ENCODE measurements at places on chromosomes 6 and 20.

DNA sequence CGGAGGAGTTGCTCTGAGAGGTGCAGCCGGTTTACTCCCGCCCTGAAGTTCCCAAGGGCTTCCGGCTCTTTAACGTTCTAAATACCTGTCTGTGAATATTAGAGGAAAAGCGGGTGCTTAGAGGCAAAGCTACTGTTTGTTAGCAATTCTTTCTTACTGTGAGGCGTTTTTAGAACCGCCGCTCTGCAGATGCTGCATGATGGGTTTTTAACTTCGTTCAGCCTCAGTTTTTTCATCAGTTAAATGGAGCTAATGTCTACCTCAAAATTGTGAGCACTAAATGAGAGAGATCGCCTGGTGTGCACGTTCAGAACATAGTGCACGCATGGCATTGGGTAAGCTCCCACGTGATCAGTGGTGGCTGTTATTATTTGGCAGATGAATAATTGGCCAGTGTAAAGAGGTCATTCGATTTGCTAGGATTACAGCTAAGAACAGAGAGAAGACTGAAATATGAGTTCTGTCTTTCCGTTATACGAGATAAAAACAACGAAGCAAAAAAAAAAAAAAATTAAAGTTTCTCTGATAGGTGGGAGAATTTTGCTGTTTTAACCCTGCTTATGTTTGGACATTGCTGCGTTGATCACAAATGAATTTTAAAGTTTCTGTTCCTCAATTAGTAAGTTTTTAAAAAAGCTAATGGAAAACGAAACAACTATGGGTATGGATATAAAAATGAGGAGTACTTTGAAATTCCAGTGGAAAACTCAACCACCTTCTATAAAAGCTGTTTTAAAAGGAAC lies 660 bp upstream of the TFB1M start:
- DNase-seq, result peak; percentile 91

DNA sequence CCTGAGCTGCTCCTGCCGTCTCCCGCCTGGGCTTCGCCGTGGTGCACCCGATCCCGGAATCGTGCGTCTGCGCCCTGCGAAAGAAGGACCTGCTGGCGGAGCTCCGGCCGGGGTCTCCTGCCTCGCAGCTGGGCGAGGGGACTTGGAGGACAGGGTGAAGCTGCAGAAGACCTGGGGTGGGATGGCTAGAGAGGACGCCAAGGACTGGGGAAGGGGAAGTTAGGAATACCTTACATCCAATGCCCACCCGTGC lies 150.2 kb downstream of the PRL start:
- DNase-seq, result no peak

DNA sequence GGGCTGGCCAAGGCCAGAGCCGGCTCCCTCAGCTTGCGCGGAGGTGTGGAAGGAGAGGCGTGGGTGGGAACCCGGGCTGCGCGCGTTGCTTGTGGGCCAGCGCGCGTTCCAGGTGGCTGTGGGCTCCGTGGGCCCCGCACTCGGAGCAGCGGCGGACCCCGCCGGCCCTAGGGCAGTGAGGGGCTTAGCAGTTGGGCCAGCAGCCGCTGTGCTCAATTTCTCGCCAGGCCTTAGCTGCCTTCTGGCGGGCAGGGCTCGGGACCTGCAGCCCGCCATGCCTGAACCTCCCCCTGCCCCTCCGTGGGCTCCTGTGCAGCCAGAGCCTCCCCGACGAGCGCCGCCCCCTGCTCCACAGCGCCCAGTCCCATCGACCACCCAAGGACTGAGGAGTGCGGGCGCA lies 108.4 kb downstream of the GMPR start:
- no peak for DNase-seq

GRCh38 chr20:44460795-44461141 lies 14.9 kb upstream of the TTPAL start:
- DNase-seq, result no peak

DNA sequence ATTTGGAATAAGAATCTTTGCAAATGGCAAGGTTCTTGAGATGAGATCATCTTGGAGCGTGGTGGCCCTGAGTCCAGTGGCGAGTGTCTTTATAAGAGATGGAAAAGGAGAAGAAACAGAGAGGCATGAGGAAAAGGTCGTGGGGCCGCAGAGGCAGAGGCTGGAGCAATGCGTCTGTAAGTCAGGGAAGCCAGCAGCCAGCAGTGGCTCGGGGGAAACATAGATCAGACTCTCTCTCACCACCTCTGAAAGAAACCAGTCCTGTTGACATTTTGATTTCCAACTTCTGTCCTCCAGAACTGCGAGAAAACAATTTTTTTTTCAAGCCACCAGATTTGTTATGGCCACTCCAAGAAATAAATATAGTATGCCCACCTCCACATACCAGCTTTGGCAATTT lies 226.6 kb downstream of the TFAP2C start:
- no peak for DNase-seq

- DNase-seq, result no peak
These were observed 84.5 kb upstream of the LYRM2 start for GRCh38 chr6:89723046-89723445.

GRCh38 chr6:64522859-64523258 lies 887.3 kb downstream of the PHF3 start:
- no peak for DNase-seq

DNA sequence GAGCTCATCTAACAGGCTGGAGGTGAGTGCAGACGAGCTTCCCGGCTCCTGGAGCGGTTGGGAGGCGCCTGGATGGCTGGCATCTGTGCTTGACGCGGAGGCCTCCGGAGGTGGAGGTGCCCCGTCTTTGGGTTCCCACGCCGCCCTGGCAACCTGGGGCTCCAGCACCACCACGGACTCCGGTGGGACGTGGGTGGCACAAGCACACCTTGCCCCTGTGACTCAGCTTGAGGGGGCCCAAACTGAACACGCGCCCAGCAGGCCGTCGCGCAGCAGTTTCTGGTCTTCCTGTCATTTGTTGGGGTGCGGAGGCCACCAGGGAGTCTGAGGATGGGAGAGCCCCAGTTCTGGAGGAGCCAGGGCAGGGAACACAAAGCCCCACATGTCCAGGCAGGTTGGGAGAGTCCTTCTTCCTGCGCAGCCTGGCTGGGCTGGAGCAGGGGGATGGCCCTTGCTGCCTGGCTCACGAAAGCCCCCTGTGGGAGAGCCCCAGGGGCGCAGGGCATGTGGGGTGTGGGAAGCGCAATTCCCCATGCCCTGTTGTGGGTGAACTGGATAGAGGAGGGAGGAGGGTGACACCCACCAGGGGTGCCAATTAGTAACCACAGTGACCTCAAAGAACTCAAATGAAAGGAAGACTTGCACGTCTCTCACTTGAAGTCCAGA lies 1378.6 kb upstream of the DEFB115 start:
- DNase-seq, result no peak

- DNase-seq, result no peak
These were observed 46.0 kb upstream of the ADGRG6 start for GRCh38 chr6:142255785-142256184.

DNA sequence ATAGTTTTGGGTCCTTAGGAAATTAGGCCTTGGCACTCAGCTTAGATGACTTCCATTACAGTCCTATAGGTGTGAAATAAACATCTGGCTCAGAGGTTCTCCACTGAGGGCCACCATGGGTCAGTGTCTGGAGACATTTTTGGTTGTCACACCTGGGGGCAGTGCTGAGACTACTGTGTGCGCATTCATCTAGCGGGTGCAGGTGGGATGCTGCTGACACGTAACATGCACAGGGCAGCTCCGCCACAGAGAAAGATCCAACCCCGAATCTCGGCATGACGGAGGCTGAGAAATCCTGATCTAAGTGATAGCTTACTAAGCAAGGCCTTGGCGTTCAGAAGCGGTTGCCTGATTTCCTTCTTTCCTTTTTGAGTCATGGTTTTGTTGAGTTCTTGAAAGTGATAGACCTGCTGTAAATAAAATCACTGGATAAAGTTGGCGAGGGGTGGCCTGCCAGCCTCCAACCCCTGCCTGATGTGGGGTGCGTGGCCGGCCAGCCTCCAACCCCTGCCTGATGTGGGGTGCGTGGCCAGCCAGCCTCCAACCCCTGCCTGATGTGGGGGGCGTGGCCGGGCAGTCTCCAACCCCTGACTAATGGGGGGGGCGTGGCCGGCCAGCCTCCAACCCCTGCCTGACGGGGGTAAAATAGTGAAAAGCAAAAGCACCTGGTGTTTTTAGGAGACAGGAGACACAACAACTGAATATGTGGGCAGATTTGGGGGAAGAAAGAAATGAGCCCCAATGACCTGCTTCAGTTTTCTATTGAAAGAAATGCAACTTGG lies 158.1 kb downstream of the CDH26 start:
- no peak for DNase-seq

All from foreskin melanocyte (primary cell).